ENCODE measurements at places on chromosomes 3 and 15.

GRCh38 chr15:94387849-94388441, 156.6 kb downstream of the MCTP2 start:
- DNase-seq: no peak

- DNase-seq: no peak
Observed at GRCh38 chr15:29712149-29712885, 110.0 kb downstream of the TJP1 start.

DNA sequence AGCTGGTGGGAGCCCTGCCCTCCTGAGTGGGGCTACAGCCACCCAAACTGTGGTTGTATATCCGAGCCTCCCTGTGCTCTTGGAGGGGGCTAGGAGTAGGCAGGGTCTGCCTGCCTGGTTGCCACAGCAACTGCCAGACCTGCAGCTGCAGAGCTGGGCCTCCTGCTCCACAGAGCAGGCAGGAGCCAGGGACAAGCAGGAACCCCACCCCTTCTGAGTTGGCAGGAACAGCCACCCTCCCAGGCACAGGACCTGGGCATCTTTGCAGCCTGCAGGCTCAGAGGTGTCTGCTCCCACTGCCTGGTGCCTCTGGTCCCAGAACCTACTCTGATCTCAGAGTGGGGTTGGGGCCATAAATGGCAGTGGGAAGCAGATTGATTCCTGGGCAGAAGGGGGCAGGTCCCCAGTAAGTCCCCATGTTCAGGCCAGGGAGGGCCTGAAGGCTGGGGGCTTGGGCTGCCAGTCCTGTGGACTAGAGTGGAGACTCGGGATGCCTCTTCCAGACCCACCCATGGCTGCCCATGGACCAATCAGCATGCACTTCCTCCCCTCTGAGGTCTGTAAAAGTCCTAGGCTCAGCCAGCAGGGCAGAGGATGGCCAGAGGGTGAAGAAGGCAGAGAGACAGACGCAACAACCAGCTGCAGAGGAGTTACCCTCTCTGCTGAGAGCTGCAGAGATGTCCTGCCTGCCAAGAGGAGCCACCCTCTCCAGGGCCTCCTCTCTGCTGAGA, 10.3 kb upstream of the LRRC31 start:
- DNase-seq: no peak

- DNase-seq: peak; percentile 65
Observed at GRCh38 chr3:154334973-154335420, 10.7 kb upstream of the DHX36 start.

- no peak for DNase-seq
Observed at GRCh38 chr15:88395872-88396781, 71.1 kb downstream of the MRPL46 start.

- DNase-seq: no peak
Observed at GRCh38 chr3:87307805-87308204, 31.4 kb upstream of the POU1F1 start.

All from astrocyte of the spinal cord (primary cell).